ENCODE measurements at places on chromosomes 7 and 10. TPM values are rescaled to one million over a fixed set of nuclear protein-coding genes. Genes with fewer than 3 reads are reported as not detected.

LDB3 gene
- total RNA-seq: 1.7 TPM

GIGYF1 gene
- 26.1 TPM for total RNA-seq

FFAR4 gene
- total RNA-seq: 0.06 TPM

FGFR2 gene
- total RNA-seq: 163 TPM

DGKI gene
- 21.5 TPM for total RNA-seq

CNPY1 gene
- total RNA-seq: 0.66 TPM

UCMA gene
- total RNA-seq: 0.94 TPM

CLRN3 gene
- total RNA-seq: 0.20 TPM

JMJD1C gene
- total RNA-seq: 187 TPM

EBLN1 gene
- total RNA-seq: not detected

DNA sequence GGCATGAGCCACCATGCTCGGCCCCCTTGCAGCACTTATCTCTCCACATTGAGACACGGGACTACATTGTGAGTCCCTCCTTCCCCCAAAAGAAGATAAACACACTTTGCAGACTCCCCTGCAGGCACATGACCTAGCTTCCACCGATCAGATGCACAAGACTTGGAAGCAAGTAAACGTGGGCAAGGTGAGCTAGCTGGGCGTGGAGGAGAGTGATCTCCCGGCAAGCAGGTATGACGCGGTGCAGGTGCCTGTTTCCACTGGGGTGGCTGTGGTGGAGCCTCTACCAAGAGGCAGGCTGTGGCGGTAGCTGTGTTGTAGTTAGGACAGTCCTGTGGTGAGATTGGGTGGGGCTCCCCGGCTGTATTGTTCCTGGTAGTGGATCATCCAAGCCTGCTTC lies 7.7 kb upstream of the COMTD1 start:
- no peak overlapping the region for H3K27ac ChIP-seq
- no peaks in the 10 kb centered on the region for H3K36me3 ChIP-seq
- H3K4me3 ChIP-seq: no peak overlapping the region
- DNase-seq: no peak
- peaks cover 14% of the 10 kb centered on the region for H3K4me1 ChIP-seq
- no peaks in the 10 kb centered on the region for H3K27me3 ChIP-seq

DNA sequence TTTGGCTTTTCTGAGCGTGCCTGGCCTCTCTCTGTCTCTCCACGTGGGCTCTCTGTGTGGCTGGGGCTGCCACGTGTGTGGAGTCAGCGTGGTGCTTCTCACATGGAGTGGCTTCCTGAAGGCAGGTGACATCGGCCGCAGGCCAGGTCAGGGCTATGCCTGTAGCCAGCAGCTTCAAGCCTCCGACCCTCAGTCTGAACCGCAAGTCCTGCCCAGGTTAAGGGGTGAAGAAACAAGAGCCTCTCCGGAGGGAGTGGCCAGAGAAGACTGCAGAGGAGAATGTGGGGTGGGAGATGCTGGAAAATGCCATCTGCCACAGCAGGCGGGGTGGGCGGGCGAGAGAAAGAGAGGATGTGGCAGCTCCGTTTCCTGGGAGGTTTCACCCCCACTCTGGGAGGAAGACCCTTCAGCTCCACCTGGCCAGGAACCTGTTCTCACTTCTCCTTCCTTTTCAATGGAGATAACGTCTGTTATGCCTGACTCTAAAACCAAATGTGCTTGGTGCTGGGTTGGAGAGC lies 14.3 kb upstream of the VIPR2 start:
- H3K4me3 ChIP-seq: no peak overlapping the region
- H3K36me3 ChIP-seq: no peaks in the 10 kb centered on the region
- DNase-seq: no peak

- peaks cover 3% of the 10 kb centered on the region for H3K27me3 ChIP-seq
- H3K27ac ChIP-seq: no peak overlapping the region
- peaks cover 5% of the 10 kb centered on the region for H3K36me3 ChIP-seq
- H3K4me1 ChIP-seq: no peaks in the 10 kb centered on the region
Observed at GRCh38 chr10:11863353-11864109, 40.4 kb downstream of the PROSER2 start.

DNA sequence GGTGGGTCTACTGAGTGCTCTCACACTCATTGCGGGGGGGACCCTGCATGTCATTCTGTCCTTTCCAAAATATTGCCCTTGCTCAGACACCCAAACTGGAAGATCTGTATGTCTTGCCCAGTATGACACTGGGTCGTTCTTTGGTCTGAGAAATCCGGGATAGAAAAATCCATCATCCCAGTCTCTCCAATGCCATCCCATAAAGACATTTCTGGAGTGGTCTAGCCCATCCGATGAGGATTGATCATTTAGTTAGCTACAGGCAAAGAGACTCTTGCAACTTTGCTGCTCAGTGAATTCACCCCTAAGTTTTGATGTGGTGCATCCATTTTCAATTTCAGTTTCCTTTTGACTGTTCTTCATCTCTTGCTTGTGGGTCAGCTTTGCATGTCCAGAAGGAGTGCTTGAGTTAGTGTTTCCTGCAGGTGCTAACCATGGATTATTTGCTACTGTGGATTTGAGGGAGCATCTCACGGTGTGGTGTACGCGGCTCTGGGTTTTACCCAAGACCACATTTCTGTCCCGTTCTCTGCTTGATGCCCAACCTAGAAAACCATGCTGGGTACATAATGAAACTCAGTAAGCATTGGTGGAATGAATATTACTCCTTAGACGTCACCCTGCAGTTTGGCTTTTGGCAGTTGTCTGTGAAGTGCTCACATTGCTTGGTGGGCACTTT lies 247.0 kb upstream of the MKI67 start:
- no peaks in the 10 kb centered on the region for H3K4me1 ChIP-seq
- no peak for DNase-seq
- H3K27me3 ChIP-seq: no peaks in the 10 kb centered on the region
- H3K4me3 ChIP-seq: no peak overlapping the region
- no peak overlapping the region for H3K27ac ChIP-seq

- no peaks in the 10 kb centered on the region for H3K36me3 ChIP-seq
- DNase-seq: no peak
- peaks cover 23% of the 10 kb centered on the region for H3K4me1 ChIP-seq
Observed at GRCh38 chr10:70584366-70584765, 18.2 kb downstream of the PRF1 start.

DNA sequence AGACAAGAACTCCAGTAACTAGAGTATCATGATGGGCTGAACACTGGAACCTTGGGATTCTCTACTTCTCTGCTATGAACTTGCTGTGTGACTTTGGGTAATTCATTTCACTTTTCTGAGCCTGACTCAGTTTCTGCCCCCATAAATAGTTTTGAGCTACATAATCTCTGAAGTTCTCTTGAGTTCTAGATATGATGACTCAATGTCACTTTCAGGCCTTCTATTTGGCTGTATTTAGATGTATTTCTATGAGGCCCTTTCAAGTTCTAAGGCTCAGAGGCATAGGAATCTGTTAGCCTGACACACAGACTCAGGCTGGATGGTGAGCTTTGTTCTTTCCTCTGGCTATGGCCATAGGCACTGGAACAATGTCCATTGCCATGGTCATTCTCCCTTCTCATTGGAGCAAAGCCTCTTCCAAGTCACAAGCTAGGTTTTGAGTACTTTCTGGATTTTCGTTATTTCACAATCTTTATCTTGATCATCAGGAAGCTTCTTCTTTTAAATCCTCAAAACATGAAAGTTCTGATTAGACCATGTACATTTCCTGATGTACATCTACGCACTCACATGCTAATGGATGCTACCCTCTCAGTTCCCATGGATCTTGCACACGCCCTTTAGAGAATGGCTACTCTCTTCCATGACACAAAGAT lies 101.6 kb downstream of the TES start:
- no peaks in the 10 kb centered on the region for H3K27me3 ChIP-seq
- no peaks in the 10 kb centered on the region for H3K36me3 ChIP-seq
- no peaks in the 10 kb centered on the region for H3K4me1 ChIP-seq
- H3K4me3 ChIP-seq: no peak overlapping the region

DNA sequence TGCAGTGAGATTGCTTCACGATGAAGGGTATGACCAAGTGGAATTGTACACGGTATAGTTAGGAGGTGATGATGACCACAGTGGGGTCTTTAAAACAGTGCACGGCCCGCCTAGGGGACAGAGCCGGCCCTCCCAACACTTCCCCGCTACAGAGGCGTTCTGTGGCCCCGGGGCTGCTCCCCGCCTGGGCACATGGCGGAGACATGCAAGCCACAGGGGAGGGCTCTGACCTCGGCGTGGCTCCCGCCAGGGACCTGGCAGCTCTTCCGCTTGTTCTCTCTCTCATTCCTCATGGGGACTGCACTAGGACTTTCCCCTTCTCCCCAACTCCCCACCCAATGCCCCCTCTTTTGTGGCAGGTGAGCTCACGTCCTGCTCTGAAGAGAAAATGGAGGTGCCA lies 393.8 kb downstream of the DNAJB6 start:
- H3K4me3 ChIP-seq: no peak overlapping the region
- peaks cover 3% of the 10 kb centered on the region for H3K36me3 ChIP-seq
- peaks cover 10% of the 10 kb centered on the region for H3K4me1 ChIP-seq

DNA sequence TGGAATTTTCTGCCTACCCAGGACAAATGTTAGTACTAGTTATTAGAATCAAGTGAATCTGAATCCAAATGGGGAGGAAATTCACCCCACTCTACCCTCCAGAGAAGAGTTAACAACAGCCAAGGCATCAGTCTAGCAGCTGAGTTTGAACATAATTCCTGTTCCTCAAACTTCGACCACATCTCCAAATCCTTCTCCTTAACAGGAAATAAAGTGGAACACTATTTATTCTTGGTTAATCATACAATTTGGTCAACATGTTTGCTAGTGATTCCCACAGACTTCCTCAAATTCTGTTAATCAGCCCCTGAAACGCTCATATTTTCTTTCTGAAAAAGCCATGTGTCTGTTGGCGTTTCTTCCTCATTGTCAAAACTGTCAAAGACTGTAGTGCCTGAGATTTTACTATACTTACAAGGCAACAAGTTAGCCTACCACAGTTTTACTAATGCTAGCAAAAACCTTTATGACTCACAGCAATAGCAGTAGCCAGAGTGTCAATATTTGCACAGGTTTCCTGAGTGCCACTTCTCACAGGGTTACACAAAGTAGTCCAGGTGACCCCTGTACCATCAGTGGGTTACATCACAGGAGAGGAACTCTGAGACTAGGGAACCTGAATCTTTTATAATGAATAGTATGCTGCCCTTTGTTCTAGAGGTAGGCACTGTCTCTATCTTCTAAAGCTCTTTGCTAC lies 202.9 kb downstream of the GRM3 start:
- H3K27me3 ChIP-seq: no peaks in the 10 kb centered on the region
- no peaks in the 10 kb centered on the region for H3K36me3 ChIP-seq
- no peak for DNase-seq
- no peak overlapping the region for H3K27ac ChIP-seq
- H3K4me1 ChIP-seq: no peaks in the 10 kb centered on the region

DNA sequence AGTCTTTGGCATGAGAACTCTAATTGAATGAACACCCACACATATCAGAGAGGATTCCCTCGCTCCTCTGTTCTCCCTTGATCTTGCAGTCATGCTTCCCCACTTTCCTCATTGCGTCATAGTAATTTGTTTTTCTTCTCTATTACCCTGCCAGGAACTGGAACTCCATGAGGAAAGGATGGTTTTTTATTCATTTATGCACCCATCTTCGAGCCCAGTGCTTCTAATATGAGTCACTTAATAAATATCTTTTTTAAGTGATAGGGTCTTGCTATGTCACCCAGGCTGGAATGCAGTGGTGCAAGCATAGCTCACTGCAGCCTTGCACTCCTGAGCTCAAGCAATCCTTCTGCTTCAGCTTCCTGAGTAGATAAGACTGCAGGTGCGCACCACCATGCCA lies 83.5 kb downstream of the OTUD1 start:
- DNase-seq: no peak
- H3K27me3 ChIP-seq: no peaks in the 10 kb centered on the region
- no peaks in the 10 kb centered on the region for H3K36me3 ChIP-seq
- H3K27ac ChIP-seq: no peak overlapping the region

DNA sequence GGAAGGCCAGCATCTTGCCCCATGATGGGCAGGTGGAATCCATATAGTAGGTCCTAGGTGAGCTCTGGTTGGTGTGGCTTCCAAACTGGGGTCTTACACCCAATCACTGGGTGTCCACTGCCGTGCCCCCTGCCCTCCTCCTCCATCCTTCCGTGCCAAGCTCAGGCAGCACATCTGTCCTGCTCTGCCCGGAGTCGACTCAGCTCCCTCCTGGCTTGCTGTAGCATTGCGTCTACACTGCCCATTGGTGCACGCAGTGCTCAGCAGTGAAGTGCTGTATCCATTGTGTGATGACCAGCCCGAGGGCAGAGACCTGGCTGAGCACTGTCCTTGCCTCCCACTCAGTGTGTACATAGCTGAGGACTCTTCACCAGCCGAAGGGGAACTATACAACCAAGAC lies 148.4 kb downstream of the ADAM12 start:
- peaks cover 37% of the 10 kb centered on the region for H3K4me1 ChIP-seq
- H3K36me3 ChIP-seq: no peaks in the 10 kb centered on the region

- H3K4me3 ChIP-seq: peak overlapping the region; percentile 2
- peaks cover 17% of the 10 kb centered on the region for H3K36me3 ChIP-seq
- no peaks in the 10 kb centered on the region for H3K27me3 ChIP-seq
- no peak overlapping the region for H3K27ac ChIP-seq
Observed at GRCh38 chr7:23184709-23185359, 3.0 kb downstream of the NUP42 start.

DNA sequence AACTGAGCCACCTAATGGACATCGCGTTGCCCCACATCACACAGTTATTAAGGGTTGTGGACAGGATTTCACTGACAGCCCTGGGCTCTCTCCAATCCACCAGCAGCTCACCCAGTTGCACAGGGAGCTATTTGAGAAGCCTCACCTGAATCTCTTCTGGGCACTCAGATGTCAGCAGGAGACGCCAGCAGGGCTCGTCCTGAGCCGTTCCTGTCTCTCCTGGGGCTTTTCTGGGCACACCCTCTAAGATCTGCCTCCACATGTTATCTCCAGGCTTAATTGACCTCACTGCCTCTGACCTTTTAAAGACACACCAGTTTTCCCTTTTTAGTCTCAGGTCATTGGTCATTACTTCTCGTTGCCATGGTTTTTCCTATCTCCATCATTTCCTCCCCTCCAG lies 63.0 kb downstream of the GRID1 start:
- DNase-seq: no peak
- no peaks in the 10 kb centered on the region for H3K36me3 ChIP-seq
- no peak overlapping the region for H3K27ac ChIP-seq
- H3K4me1 ChIP-seq: peaks cover 6% of the 10 kb centered on the region
- H3K4me3 ChIP-seq: no peak overlapping the region

DNA sequence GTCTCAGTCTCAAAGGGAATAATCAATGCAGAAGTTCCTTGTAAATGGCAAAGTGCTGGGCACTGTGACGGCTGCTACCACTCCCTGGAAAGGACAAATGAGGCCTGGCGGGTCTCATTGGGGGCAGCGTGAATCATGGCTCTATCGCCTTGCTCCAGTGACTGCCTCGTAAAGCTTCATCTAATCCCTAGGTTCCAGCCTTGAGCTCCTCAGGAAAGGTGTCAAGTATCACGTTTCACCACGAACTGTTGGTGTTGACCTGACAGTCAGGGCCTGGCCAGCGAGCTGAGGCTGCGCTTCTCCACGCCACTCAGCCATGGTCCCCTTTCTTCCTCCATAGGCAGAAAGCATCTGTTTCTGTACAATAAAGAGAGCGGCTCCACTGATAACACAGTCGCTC lies 126.7 kb upstream of the ZNF32 start:
- no peak overlapping the region for H3K4me3 ChIP-seq
- no peak for DNase-seq
- H3K4me1 ChIP-seq: no peaks in the 10 kb centered on the region
- no peak overlapping the region for H3K27ac ChIP-seq
- H3K27me3 ChIP-seq: no peaks in the 10 kb centered on the region
- no peaks in the 10 kb centered on the region for H3K36me3 ChIP-seq

All from spinal cord (tissue), 10 donors.